ENCODE measurements at places on chromosomes 4 and X.

- DNase-seq = no peak
These were observed 132.1 kb upstream of the CXCL13 start for GRCh38 chr4:77473509-77473908.

- no peak for DNase-seq
These were observed 2209.9 kb downstream of the PCDH7 start for GRCh38 chr4:32929796-32930699.

DNA sequence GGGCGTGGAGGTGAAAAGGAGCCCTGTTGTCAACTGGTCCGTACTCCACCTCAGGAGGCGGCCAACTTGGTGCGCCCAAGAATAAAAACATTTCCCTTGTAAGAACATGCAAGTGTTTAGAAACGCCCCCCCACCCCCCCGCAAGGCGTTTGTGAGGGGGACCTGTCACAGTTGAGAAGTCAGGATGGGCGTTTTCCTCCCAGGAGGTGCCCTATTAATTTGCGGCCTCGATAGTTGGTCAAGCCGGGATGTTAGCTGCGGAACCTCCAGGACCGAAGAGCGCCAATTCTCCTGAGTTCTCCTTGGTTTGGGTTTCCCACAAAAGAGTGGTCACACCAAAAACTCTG is 651 bp upstream of the SAP30 start:
- no peak for DNase-seq

DNA sequence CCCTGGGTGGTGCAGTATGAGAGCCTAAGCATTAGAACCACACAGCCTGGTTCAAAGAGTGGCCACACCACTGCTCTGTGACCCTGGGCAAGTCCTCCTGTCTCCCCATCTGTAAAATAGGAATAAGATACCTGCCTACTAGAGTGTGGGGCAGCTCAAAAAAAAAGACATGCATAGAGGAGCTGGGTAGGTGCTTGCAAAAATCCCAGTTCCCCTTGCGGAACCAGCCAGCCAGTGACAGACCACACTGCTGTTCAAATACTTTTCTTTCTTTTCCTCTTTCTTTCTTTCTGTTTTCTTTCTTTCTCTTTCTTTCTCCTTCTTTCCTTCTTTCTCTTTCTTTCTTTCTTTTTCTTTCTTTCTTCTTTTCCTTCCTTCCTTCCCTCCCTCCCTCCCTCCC is 63.0 kb upstream of the TRIM2 start:
- DNase-seq = no peak

DNA sequence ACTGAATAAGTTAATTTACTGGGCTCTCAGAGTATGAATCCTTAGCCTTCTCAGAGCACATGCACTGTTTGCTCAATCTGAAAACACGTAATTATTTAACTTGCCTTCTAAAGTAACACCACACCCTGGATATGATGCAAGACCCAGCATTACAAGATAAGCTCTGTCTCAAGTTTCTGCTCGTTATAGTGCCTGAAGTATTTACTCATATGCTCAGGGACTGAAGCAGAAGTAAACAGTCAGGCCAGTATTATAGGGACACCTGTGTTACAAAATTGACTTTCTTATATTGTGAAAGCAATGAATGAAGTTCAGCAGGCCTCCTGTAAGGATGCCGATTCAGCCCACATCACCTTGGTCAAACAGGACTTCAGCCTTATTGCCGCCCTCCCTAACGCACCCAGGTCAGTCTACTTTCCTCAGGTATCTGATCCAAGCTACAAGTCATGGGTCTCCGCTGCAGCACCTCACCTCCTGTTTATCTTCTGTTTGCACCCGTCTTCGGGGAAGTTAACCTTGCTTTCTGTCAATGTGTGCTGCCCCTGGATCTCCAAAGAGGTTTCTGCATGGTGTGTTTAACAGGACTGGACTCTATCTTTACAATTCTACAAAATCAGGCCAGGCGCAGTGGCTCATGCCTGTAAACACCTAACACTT is 42.8 kb upstream of the KLF3 start:
- peak; percentile 55 for DNase-seq

DNA sequence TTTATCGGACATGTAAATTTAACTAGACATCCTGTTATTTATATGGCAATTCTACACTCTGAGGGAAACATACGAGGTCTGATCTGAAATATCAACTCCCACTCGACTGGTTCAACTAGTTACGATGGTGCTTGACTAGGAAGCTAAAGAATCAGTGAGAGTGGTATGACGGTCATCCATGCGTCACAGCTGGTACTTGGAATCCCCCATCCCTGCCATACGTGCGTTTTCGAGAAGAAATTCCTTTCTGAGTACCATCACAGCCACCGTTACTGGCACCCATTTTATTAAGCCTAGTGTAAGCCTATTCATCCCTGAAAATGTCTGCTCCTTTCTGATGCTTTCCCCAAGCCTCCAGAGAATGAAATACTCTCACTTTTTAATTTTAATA is 695 bp upstream of the PIGA start:
- peak; percentile 46 for DNase-seq

- no peak for DNase-seq
These were observed 489.2 kb upstream of the CTSO start for GRCh38 chr4:156442912-156443311.

DNA sequence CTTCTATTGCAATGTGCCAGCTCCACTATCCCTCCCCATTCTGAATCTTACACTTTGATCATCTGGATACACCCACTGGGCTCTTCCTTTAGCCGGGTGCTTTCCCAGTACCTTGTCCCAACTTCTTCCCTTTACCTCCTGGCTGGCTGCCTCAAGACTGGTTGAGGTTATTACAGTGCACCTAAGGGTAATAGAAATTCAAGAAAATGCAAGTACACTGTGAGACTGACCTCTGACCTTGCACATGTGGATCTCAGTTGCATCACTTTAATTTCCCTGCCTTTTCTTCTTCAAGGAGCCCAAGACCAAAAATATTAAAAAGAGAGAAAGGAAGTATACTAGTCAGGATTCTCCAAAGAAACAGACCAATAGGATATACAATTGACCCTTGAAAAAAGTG is 53.9 kb upstream of the NOCT start:
- DNase-seq = no peak

GRCh38 chr4:93791570-93792195 is 36.9 kb upstream of the ATOH1 start:
- DNase-seq = peak; percentile 20

DNA sequence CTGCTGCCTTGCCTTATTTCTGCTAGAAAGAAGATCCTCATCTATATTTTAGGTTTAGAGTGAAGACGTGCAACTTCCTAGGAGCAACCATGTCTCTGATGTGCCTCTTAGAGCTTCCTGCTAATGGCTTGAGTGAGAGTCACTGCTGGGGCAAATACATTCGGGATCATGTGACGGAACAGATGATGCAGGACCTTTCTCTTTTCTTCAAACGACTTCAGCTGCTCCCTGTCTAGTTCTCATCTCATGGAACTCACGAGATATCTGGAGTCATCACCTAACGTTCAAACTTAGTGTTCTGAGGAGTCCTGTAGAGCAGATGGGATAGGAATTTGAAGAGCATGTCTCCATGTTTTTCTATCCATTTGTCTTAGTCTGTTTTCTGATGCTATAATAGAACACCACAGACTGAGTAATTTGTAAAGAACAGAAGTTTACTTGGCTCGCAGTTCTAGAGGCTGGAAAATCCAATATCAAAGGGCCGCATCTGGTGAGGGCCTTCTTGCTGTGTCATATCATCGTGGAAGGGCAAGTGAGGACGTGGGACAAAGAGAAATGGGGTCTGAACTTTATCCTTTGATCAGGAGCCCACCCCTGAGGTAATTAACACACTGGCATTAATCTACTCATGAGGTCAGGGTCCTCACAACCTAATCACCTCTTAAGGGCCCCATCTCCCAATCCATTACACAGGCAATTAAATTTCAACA is 43.5 kb upstream of the SCRG1 start:
- DNase-seq = no peak

- no peak for DNase-seq
These were observed 43.5 kb upstream of the LAMP2 start for GRCh38 chrX:120512627-120513026.

DNA sequence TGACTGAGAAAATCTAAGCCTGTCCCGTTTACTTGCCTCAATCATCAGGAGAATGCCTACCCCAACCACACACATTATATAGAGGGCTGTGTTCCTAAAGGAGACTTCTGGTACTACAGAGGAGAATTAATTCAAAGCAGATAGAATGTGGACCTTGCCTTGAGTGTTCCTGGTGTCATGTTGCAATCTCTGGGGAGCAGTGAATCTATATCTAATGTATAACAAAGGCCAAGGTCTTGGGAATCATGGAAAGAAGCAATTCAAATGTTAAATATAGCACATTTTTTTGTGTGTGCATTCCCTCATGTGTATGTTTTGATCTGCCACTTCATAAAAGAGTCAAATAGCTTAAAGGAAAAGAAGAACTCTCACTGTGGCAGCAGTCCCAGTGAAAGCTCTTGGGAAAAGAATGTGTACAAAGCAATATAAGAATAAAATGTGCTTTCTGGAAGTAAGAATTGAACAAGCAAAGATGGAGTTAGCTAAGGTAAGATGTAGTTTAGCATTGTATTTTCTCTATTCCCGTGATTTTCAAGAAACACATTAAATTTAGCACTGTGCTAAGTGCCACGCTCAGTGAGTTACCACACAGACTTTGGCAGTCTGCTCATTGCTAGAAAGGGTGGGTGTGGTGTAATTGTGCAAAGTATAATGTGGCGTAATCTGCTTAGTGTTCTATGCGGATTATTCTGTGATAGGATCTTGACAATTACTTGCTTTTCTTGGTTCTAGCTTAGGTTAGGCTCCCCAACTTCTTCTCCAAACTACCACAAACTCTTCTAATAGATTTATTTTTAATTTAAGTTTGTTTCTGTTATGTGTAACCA is 13.7 kb downstream of the ADH6 start:
- no peak for DNase-seq

- DNase-seq = no peak
These were observed 76.9 kb downstream of the STIM2 start for GRCh38 chr4:26937567-26937966.

- no peak for DNase-seq
These were observed 161.5 kb downstream of the ARHGAP6 start for GRCh38 chrX:11504234-11504633.

DNA sequence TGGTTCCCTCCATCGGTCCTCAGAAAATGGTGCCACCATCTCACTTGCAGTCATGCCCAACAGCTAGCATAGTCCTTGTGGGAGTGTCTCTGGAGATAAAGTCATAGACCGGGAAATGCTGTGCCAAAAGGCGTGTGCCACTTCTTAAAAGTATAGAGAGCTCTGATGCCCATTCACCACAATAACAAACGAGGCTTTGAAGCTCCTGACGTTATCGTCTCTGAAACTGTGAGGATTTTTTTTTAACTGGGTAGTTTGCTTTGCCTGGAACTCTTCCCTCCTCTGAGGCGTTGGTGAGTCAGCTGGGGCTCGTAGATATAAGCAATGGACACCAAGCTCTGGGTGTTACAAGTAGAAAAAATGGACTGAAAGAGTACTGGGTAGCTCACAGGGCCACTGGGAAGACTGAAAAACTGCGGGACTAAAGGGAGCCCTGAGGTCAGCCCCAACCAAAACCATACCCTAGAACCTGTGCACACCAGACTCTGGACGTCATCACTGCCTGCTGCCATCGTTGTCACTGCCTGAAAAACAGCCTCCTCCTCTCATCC is 89.4 kb upstream of the TRIM2 start:
- DNase-seq = no peak

DNA sequence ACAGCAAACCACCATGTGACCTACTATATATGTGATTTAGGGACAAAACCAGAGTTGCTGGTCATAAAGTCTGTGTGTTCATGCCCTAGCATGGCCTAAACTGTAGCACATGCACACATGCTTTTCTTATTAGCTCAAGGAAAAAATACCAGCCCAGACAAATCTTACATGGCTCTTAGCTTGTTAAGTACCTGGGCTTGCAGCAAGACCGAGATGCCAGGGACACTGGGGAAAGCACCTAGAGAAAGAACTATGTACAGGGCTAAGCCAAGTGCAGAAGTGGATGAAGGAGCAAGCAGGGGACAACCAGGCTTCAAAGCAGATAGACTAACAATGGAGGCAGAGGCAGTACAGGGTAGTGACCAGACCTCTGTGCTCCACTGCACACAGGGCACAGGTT is 3.4 kb upstream of the GABRE start:
- DNase-seq = no peak

DNA sequence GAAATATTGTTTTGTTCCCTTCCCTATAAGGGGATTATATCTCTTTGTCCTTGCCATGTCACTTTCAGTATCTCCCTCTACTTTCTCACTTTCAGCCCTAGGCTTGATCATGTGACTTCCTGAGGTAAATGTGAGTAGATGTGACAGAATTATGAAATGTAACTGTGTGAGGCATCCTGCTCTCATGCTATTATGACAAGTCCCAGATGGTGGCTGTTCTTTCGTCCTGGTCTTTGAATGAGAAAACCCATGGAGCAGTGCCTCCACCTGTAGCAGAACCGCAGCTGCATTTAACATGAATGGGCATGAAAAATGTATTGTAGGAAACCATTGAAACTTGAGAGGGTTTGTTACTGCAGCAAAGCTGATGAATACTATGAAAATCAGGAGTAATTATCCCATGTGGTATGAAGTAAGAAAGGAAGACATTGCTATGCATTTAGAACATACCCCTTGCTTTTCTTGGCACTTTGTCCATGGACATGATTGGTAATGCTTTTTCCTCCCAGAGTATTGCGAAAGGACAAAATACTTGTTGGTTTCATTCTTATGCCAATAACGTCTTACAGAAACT is 202.2 kb upstream of the GPRIN3 start:
- peak; percentile 44 for DNase-seq

GRCh38 chr4:148239494-148239985 is 202.7 kb downstream of the NR3C2 start:
- DNase-seq = no peak

DNA sequence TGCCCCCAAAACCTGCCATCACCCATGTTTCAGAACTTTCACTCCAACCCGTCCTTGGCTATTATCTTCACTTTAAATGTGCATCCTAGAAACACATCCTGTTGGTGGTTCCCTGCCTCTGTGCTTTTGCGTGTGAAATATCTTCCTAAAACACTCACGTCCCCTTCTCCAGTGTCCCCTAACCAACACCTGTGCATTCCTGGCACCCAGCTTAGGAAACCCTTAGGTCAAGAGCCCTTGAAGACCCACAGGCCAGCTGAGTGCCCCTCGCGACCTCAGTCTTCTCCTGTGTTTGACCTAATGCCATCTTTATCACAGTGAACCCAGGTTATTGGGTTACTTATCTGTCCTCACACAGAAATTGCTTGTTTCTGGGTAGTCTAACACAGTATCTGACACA is 117.6 kb downstream of the STK32B start:
- DNase-seq = no peak

GRCh38 chr4:155143512-155143911 is 64.9 kb upstream of the NPY2R start:
- DNase-seq = no peak

GRCh38 chrX:69503782-69504625 is at the start of gene NALF2:
NALF2 (plus strand) TSS chrX:69504326; CDS start chrX:69505283, 957 bp downstream.
- DNase-seq = peak; percentile 13

DNA sequence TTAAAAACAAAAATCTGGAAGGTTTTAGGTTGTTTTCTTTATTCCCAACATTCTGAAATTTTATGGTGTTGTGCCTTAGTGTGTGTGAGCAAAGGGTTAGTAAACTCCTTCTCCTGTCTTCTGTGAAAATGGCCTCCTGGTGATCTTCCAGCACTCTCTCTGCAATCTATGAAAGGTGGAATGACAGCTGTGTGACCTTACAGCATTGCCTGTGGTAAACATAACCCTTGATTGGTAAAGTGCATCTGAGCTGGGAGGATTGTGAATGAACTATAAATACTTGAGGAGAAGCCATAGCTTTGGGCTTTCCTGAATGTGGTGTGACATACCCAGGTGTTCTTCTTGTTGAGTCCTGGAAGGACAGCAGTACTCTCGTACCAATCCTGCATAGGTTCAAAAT is 10.0 kb downstream of the ART3 start:
- no peak for DNase-seq

GRCh38 chrX:124981420-124981819 is 338.3 kb upstream of the TEX13C start:
- no peak for DNase-seq

All from HS-5 (cell line).